T-helper 1 cell (primary cell): ENCODE measurements at places on chromosomes 13 and 19.
A peak's percentile ranks its signal among the peaks of the same experiment; 100 is the strongest.

GRCh38 chr13:95530178-95530577, 22.3 kb upstream of the CLDN10 start:
- no peak for DNase-seq

- DNase-seq = no peak
Measured at GRCh38 chr13:39804332-39805210, 149.1 kb downstream of the COG6 start.

GRCh38 chr19:1907563-1908363, 2.6 kb downstream of the ADAT3 start:
- DNase-seq = no peak

- no peak for DNase-seq
Measured at GRCh38 chr13:60398907-60399589, 2.0 kb downstream of the TDRD3 start.

GRCh38 chr13:31063772-31064171, 97.9 kb downstream of the HSPH1 start:
- no peak for DNase-seq

DNA sequence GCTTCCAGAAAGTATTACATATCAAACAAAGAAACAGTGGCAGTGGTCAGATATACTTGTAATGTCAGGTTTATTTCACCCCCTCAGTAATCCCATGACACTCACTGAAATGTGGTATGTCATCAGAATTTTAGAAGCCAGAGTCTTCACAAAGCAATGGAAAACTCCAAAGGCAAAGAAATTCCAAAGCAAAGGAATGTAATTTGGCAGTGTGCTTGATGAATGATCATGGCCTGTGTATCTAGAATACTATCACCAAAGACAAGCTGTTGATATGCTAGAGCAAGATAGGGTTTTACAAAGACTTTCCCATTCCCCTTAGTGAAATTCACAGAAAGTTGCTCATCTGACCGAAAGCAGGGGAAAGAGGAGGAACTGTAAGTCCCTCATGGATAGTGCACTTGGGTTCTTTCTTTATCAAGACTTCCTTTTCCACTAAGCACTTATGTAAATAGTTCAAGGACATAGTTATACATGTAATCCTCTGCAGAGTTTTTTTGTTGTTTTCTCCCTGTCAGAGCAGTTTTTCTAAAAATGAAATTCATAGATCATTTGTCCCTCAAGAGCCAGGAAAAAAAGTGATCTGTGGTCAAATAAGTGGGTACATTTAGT, 243.4 kb downstream of the NHLRC3 start:
- DNase-seq = no peak

- no peak for DNase-seq
Measured at GRCh38 chr19:5075597-5075996, 106.7 kb downstream of the KDM4B start.

DNA sequence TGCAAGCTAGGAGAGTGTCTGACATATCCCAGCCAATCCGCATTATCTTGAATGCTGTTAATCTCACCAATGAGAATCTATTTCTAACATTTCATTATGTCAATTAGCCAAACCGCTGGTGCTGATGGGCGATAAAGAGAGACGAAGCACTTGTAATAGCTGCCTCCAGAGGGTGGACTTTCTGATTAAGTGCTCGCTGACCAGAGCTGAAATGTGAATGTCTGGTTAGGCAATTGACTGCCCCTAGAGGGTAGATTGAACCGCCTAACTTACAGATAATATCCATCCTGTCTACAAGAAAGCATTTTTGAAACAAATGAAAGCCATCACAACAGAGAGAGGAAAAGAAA, 552 bp upstream of the GRWD1 start:
- DNase-seq = peak; percentile 22

DNA sequence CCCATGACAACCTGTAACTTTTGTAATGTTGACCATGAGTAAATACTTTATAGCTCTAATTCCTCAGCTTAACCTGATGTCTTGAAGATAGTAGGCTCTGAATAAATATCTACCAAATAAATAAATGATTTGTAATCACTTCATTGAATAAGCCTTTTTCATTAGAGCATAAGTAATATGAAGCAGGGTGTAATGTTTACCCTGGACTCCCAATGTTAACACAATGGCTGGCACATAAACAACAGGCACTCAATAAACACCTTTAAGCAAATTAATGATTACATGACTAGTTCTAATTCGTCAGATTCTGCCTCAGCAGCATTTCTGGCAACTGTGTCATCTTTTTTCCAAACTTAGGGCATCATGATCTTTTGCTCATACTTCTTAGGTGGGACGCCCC, 396.3 kb downstream of the LIG4 start:
- no peak for DNase-seq

GRCh38 chr13:101453784-101454201, 1.3 kb downstream of the ITGBL1 start:
- DNase-seq = no peak

DNA sequence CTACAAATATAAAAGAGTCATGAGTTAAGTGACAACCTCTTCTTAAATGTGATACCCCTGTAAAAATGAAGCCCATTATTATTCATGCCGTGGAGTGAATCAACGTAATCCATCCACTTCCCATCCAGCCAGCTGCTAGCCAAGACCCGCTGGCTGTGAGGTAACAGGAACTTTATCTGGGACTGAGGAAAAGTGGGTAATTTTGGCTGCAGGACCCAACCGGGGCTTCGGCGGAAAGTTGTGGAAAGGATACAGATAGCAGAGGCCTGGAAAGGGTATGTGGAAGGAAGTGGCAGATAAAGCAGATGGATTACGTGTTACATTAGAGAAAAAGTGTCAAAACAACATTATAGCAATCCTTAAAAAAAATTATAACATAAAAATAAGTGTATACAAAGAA, 48.3 kb downstream of the SLC7A1 start:
- no peak for DNase-seq

- no peak for DNase-seq
Measured at GRCh38 chr13:46639033-46639981, 86.3 kb downstream of the LRCH1 start.

- DNase-seq = no peak
Measured at GRCh38 chr13:88552966-88553365, 881.8 kb downstream of the SLITRK5 start.

- no peak for DNase-seq
Measured at GRCh38 chr13:68428292-68428691, 1198.2 kb upstream of the PCDH9 start.

- DNase-seq = no peak
Measured at GRCh38 chr13:107067381-107067780, 499.4 kb upstream of the ARGLU1 start.

GRCh38 chr13:64723724-64724123, 2506.4 kb downstream of the PCDH9 start:
- no peak for DNase-seq

DNA sequence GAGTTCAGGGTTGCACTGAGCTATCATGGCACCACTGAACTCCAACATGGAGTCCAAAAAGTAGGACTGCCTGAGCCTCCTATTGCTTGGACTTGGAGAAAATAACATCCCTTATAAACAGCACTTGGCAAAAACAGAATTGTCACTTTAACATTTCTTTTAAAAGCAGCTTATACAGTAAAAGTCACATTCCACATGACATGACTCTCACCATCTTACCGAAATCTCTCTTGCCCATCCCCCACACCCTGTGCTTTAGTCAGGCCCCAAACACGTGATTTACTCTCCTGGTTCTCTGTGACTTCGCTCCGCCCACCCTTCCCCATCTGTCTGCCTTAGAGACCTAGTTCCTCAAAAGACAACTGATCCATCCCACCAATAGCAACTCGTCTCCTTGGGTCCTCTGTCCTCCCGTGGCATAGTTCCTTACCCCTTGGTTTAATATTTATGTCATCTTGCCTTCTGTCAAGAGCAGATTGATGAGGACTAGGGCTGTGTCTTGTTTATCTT, 4.6 kb downstream of the SAFB start:
- no peak for DNase-seq

DNA sequence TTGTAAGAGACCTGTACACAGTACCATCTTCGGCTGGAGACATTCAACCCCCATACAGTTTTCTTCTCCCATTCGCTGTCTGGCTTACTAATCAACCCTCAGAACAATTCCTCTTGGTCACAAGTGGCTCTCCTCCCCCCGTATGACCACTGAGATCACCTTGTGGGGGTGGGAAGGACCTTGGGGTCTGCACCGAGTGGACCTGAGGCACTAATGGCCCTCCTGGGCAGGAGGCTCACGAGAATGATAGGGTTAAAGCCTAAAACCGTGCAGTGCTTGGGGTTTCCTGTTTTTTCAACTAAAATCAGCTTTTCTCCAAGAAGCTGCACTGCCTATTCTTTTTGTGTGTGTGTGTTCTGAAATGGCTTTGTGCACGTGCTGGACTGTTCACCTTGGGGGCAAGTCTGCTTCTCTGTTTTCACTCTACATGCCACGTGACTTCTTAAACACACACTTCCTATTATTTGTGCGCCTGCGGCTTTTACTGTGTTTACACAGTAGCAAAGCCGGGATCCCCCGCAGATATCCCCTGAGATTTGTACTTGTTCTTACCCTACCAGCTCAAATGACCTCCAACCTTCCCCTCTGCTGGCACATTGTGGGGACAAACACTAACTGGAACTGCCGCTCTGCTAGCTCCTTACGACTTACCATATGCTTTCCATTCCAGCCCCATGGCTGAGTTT, 12.3 kb downstream of the RBM26 start:
- DNase-seq = peak; percentile 33

- DNase-seq = no peak
Measured at GRCh38 chr13:51557438-51557837, 26.8 kb upstream of the WDFY2 start.

DNA sequence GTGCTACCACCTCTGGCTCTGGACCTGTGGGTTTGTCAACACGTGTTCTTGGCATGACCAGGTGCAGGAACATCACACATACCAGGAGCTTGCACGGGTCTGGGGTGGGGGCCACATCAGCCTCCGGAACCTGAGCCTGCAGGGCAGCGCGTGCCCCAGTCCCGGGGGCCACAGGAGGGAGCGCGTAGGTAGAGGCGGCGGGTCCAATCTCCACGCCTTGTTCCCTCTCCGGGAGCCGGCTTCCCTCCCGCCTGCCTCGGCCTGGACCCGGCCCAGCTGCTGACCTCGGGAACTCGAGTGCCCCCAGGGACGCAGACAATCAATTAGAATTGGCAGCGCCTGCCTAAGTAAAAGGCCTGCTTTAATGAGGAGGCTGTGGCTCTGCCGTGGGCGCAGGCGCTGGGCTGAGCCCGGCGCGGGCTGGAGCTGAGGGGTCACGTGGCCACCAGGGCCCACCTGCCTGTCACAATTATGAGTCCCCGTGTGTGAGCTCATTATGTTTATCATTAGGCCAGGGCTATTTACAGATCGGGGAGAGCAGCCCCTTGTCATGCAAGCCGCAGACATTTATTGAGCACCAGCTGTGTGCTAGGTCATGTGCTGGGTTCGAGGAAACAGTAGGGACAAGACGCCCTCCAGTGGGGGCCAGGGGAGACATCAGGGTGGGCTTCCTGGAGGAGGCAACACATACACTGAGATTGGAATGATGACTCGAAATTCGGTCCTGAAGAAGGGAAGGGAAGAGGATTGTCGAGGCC, 32.2 kb upstream of the TNFAIP8L1 start:
- DNase-seq = no peak

GRCh38 chr19:46776927-46777911, 11.2 kb downstream of the SLC1A5 start:
- no peak for DNase-seq

- no peak for DNase-seq
Measured at GRCh38 chr13:101552786-101553185, 100.3 kb downstream of the ITGBL1 start.

GRCh38 chr19:3075605-3076431, 13.5 kb upstream of the TLE5 start:
- DNase-seq = peak; percentile 72

DNA sequence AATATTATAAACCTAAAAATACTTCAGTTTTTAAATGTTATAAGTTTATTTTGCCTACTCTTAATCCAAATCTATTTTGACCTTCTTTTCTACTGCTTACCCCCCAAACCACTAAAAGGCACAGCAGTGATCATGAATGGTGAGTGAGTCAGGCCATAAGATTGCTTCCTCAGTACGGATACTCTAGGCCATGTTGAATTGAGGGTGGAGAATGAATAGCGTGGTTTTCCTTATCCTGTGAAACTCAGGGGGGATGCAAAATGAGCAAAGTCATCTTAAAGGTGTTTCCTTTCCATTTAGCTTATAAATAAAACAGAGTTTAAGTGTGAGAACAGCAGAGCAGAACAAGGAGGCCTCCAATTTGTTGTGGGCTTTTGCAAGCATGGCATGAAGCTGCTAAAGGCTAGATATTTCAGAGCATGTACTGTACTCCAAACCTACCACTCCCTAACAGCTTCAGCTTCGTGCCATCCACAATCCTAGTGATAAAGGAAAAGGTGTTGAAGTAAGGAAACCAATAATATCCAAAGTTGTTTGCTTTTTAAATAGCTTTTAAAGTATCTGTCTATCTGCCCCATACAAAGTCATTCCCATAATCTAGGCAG, 25.0 kb downstream of the SERPINE3 start:
- DNase-seq = no peak

GRCh38 chr13:34577051-34577450, 365.0 kb upstream of the NBEA start:
- no peak for DNase-seq

DNA sequence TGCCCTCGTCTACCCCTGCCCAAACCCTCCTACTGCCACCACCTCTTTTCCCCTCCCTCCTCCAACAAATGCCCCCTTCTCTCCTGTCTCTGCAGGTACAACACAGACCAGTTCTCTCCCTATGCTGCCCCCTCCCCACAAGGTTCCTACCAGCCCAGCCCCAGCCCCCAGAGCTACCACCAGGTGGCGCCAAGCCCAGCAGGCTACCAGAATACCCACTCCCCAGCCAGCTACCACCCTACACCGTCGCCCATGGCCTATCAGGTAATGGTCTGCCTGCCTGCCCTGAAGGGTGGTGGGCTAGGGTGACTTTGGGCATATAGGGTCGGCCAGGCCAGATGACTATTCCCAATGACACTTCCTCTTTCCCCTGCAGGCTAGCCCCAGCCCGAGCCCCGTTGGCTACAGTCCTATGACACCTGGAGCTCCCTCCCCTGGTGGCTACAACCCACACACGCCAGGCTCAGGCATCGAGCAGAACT, 6.5 kb upstream of the TIMM50 start:
- DNase-seq = peak; percentile 73

DNA sequence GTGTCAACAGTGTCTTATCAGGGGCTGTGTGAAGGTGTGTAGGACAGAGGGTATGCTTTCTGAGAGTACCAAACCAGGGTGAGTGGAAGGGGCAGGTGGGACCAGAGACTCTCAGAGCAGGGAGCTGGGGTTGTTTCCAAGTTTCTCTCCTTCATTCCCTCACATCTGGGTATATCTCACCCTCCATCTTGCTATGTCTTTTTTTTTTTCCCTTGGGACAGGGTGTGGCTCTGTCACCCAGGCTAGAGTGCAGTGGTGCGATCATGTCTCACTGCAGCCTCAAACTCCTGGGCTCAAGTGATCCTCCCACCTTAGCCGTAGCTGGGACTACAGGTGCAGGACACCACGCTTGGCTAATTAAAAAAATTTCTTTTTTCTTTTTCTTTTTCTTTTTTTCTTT, 10.6 kb downstream of the DAND5 start:
- no peak for DNase-seq
